Smooth muscle cell of trachea (primary cell): ENCODE measurements at places on chromosomes 3 and 15. TPM values are rescaled to one million over a fixed set of nuclear protein-coding genes. Genes with fewer than 3 reads are reported as not detected.

Gene ADGRG7
- total RNA-seq = not detected in 2 replicates

Gene IMP3
- total RNA-seq = 74.8 and 75.0 TPM in 2 replicates

Gene ARID3B
- total RNA-seq = 1.0 and 1.5 TPM in 2 replicates

Gene B3GALNT1
- 15.9 and 16.9 TPM in 2 replicates for total RNA-seq

Gene LTF
- total RNA-seq = not detected in 2 replicates

Gene LTK
- 0.17 and 0.58 TPM in 2 replicates for total RNA-seq

Gene CNTN4
- under 0.01 TPM in 1 of 2 replicates, not detected in the other for total RNA-seq

Gene TTLL3
- 34.7 and 37.2 TPM in 2 replicates for total RNA-seq

Gene HAPLN3
- 0.87 and 5.3 TPM in 2 replicates for total RNA-seq

Gene TMEM89
- not detected in 2 replicates for total RNA-seq

Gene MAGEL2
- 0.50 TPM in 1 of 2 replicates, not detected in the other for total RNA-seq

Gene ABHD10
- 41.0 and 42.9 TPM in 2 replicates for total RNA-seq

Gene GP5
- total RNA-seq = 0.17 TPM in 1 of 2 replicates, not detected in the other

Gene CISH
- total RNA-seq = 0.73 and 1.3 TPM in 2 replicates

Gene KNG1
- total RNA-seq = not detected in 2 replicates

Gene ALDH1A2
- 2.0 and 2.3 TPM in 2 replicates for total RNA-seq

Gene GABRR3
- not detected in 2 replicates for total RNA-seq

Gene GOLGA8J
- total RNA-seq = not detected in 2 replicates

Gene MYRIP
- 0.73 TPM in 1 of 2 replicates, not detected in the other for total RNA-seq

Gene ZNF662
- total RNA-seq = 2.3 and 2.8 TPM in 2 replicates

Gene LYZL4
- total RNA-seq = not detected in 2 replicates

Gene SLC24A5
- not detected in 2 replicates for total RNA-seq

Gene ZDHHC23
- 0.66 and 0.73 TPM in 2 replicates for total RNA-seq

Gene LPP
- 56.7 and 61.9 TPM in 2 replicates for total RNA-seq

Gene STRIT1
- not detected in 2 replicates for total RNA-seq
